ENCODE measurements at places on chromosomes 12 and 14.
A peak's percentile ranks its signal among the peaks of the same experiment; 100 is the strongest.

DNA sequence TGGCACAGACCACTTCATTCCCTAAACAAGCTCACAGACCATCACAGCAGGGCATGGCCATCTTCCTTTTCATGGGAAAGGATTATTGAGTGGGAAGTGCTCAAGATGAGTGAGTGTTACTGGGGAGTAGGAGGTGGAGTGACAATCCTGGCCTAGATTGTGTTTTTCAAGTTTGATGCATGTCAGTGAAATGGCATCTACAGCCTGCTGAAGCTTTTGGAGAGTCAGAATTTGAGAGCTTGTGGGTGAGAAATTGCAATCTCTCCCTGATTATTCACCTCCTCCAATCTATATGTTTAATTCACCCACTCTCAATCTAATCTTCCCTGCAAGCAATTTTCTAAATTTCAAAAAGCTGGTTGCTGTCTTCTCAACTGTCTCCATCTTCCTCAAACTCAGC, 156.1 kb upstream of the G2E3 start:
- no peak for DNase-seq

DNA sequence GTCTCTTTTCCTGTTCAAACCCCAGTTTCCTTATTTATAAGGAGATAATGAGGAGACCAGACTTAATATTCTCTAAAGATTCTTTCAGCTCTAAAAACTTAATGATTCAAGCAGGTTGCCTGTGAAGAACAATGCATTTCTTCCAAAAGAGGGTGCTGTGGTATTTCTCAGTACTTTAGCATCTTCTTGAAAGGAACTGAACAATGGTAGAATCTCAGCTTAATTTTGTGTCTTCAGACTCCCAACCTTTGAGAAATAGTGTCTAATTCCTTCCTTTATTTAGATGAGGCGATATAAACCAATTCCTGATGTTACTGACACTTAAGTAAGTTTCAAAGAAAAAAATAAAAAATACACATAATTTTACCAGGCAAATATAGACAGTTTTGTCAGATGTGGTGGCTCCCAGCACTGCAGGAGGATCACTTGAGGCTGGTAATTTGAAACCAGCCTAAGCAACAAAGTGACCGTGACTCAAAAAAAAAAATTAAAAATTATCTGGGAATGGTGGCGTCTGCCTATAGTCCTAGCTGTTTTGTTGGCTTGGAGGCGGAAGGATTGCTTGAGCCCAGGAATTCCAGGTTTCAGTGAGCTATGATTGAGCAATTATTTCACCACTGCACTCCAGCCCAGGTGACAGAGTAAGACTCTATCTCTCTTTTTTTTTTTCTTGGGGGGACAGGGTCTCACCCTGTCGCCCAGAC, 76.9 kb upstream of the PSMA6 start:
- no peak for DNase-seq

GRCh38 chr12:120012067-120012621, 23.1 kb downstream of the BICDL1 start:
- DNase-seq, result peak; percentile 55

DNA sequence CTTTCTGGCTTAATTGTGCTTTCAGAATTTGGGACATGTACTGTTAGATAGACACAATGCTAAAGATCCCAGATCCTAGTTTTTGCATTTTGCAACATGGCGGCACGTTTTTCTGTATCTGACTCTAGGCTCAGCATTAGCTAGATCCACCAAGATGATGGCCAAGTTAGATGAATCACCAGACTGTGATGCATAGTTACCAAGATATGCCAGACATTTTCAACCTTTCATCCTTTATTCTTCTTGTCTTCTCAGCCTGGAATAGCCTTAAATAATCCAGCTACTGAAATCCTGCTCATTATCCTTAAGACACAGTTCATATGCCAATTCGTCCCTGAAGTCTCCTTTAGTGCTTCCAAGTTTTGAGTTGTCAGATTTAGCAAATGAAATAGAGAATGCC, 144.9 kb upstream of the CRY1 start:
- DNase-seq, result no peak

GRCh38 chr12:128549601-128550218, 274.0 kb downstream of the SLC15A4 start:
- DNase-seq, result no peak

- DNase-seq, result no peak
These were observed 49.0 kb downstream of the TMTC1 start for GRCh38 chr12:29734734-29735133.

DNA sequence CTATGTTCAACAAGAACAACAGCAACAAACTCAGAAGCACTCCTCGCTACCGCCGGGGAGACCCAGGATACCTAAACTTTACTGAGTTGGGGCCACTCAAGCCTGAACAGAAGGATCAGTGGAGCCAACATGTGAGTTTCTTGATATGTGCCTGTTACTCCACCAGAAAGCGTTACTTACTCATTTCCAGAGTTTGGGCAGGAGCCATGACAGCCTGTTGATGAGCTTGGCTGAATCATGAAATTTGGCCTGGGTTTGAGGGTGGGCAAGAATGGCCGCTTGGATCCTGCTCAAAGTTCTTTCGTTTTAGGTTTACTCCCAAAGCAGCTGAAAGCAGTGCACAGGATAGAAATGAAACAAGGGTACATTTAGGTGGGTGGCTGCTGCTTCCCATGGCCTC, 12.0 kb upstream of the GALNT6 start:
- DNase-seq, result no peak

DNA sequence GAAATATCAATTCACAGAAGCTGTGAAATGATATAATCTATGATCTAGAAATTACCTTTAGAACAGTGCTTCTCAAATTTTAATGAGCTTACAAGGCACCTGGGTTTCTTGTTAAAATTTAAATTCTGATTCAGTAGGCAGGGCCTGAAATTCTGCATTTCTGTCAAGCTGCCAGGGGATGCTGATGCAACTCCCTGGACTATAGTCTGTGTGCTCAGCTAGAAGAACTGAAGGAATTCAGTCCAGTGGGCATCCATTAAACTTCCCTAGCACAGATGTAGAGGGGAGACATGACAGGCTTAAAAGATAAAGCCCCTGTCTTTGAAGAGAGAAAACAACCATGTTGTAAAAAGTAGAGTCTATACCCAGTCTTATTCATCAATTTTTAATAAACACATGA, 441.8 kb downstream of the TMTC2 start:
- no peak for DNase-seq

DNA sequence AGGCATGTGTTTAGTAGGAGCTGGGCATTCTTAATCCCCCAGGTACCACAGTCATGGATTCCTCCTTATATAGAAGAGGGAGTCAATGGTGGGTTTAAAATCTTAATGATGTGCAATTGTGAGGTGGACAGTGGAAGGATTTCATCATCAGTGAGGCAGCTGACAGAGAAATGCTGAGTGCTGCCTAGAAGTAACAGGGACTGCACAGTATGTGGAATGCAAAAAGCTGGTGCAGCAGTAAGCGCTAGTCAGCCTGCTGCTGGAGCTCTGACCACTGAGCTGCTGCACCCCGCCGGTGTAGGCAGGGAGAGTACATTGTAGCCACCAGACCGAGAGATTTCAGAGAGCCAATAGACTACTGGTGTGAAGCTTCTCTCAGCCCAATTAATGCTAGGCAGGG, 80.5 kb upstream of the DACT1 start:
- no peak for DNase-seq

DNA sequence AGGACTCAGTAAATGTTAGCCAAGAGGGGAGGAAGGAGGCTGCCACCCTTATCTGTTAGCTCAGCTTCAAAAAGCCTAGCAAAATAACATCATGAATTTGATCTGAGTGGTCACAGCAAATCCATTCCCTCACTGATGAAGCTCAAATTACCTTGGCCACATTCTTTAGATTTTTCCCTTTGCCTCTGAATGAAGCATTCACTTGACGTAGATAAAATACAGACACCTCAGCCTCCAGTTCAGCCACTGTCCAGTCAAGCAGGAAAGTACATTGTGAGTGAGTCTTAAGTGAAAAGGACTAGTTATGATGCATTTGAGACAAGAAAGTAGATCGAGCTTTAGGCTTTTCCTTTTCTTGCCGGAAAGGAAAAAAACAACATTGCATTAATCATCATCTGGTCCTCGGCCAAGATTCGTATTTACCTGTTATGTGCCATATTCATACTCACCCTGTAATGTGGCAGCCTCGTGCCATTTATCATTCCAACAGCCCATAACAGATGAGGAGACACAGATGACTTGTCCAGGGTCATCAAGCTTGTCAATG, 146.5 kb downstream of the ETV6 start:
- DNase-seq, result no peak

DNA sequence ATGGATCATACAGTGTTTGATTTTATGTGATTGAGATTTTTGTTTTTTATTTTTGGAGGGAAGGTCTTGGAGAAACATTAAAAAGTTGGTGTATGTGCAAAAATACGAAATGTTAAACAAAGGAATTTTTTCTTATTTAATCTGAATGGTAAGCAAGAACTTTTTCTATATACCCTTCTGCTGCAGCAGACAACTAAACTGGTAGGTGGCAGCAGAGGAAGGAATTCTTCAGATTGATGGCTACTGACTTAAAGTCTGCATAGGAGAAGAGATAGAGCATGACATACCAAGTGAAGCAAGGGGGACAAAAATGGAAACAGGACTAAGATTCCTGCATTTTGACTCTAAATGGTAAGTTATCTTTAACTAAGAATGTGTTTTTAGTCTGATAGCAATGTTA, 42.0 kb upstream of the A2ML1 start:
- no peak for DNase-seq

DNA sequence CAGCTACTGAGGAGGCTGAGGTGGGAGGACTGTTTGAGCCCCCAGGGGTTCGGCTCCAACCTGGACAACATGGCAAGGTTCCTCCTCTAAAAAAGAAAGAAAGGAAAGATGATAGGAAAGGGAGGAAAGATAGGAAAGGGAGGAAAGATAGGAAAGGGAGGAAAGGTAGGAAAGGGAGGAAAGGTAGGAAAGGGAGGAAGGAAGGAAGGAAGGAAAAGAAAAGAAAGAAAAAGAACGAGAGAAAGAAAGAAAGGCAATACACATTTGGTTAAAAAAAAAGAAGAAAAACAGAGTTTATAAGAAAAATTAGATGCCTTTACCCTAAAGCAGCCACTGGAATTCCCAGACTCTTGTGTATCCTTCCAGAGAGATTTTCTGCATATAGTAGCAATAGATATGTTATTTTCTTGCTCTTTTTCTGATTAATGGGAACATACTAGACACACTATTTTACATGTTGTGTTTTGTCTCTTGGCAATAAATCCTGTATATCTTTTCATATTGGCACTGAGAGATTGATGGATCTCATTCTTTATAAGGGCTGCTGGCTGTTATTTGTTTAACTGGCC, 12.2 kb downstream of the HNF1A start:
- no peak for DNase-seq

- DNase-seq, result no peak
These were observed 62.6 kb downstream of the ELK3 start for GRCh38 chr12:96256672-96257361.

- DNase-seq, result no peak
These were observed 85.9 kb downstream of the PAX9 start for GRCh38 chr14:36747411-36748184.

DNA sequence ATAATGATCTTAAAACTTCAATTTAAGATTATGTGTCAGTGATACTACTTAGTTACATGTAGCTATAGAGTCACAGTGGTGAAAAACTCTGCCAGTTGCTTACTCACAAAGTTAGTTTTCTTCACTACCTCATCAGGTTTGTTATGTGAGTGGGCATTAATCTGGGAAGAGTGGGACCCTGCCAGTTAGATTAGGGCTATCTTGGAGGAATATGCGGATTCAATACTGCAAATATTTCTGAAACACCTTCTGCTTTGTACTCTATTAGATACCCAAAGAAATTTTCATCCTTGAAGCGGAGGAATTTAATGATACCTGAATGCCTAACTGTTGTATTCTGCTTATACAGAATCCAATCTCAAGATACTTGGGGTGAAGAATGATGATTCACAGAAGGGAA, 25.1 kb downstream of the ZNF268 start:
- no peak for DNase-seq

- DNase-seq, result no peak
These were observed 57.0 kb downstream of the TMX1 start for GRCh38 chr14:51297066-51297465.

DNA sequence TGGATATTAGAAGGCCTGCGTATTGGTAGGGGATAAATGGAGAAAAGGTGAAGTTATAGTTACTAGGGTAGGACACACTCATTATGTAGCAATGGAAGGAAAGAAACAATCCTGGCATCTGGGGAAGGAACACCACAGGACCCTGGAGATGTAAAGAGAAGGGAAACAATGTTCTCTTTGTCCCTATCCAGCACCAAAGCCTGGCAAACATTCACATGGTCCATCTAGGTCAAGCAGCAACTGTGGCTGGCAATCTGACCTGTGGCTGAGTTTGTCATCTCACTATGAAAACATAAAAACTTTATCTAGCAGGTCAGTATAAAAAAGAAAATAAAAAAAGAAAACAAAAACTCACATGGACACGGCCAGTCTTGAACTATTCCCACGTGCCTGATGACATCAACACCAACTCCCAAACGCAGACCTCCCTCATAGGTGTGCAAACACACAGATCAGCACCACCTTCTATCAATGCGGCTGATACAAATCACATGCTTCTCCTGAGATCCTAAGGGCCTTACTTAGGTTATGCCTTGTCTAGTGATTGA, 2.6 kb downstream of the POMT2 start:
- no peak for DNase-seq

DNA sequence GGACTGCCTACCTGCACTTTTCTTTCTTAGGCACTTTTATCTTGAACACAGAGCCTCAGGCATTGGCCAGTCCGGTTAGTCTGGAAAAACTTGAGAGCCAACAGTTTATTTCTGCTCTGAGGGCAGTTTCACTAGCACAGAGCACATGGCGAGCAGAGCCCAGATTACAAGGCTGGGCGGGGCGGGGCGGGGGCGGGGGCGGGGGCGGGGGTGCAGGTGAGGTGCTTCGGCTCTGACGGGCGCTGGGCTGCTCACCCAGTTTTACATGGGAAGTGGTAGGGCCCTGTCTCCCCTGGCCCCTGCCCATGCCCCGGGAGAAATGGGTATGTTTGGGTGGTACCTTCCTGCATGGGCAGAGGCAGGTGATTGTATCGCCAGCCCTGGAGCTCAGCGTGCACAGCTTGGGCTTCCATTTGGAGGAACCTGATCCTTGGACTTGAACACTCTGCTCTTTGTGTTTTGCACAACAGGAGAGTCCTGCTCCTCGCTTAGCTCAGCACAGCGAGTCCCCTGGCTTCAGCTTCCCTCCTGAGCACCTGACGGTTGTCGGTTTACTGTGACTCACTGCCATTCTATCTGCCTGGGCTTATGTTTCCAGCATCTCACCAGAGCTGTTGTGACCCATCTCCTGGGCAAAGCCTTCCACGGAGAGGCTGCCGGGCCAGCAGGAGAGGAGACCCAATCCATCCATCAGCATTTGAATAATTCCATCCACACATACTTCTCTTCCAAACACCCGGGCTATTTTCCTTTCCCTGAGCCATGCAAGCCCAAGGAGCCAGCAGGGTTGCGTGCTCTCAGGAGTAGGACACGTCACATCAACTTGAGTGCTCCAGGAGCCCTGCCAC, 108.5 kb downstream of the ARF6 start:
- DNase-seq, result peak; percentile 77

GRCh38 chr14:58882577-58883018, 244.8 kb downstream of the DACT1 start:
- no peak for DNase-seq

Data from CD4-positive, alpha-beta T cell (primary cell).